Neural progenitor cell (in vitro differentiated cells): ENCODE measurements at places on chromosomes 1 and 21. TPM values are rescaled to one million over a fixed set of nuclear protein-coding genes. Genes with fewer than 3 reads are reported as not detected.

DNA sequence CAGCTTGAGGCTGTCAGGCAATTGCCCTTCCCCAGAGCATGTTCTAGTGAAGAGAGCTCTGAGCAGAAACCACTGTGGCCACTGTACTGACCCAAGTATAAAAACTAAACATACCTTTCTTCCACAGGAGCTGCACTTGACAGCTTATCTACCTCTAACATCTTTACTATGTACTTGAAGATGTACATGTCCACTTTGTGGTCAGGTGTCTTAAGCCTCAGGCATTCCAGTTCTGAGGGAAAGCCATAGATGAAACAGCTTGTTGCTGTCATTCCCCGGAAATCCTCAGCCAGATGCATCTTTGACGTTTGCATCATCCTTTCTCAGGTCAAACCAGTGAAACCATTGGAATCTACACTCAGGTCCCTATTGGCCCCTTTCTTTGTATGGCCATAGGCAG is 70.4 kb downstream of the CHRM3 start:
- no peaks in the 10 kb centered on the region for H3K36me3 ChIP-seq
- no peaks in the 10 kb centered on the region for H3K27me3 ChIP-seq
- DNase-seq, result no peak
- H3K4me1 ChIP-seq, result no peaks in the 10 kb centered on the region
- H3K4me3 ChIP-seq, result no peak overlapping the region

GRCh38 chr1:66523562-66523961 is 10.4 kb upstream of the SGIP1 start:
- H3K4me3 ChIP-seq, result no peak overlapping the region
- DNase-seq, result no peak
- H3K27me3 ChIP-seq, result no peaks in the 10 kb centered on the region
- no peaks in the 10 kb centered on the region for H3K36me3 ChIP-seq
- no peak overlapping the region for H3K27ac ChIP-seq

GRCh38 chr1:22488319-22488718 is 36.7 kb downstream of the ZBTB40 start:
- no peaks in the 10 kb centered on the region for H3K27me3 ChIP-seq
- H3K36me3 ChIP-seq, result no peaks in the 10 kb centered on the region
- no peak overlapping the region for H3K4me3 ChIP-seq
- H3K4me1 ChIP-seq, result peaks cover 22% of the 10 kb centered on the region

DNA sequence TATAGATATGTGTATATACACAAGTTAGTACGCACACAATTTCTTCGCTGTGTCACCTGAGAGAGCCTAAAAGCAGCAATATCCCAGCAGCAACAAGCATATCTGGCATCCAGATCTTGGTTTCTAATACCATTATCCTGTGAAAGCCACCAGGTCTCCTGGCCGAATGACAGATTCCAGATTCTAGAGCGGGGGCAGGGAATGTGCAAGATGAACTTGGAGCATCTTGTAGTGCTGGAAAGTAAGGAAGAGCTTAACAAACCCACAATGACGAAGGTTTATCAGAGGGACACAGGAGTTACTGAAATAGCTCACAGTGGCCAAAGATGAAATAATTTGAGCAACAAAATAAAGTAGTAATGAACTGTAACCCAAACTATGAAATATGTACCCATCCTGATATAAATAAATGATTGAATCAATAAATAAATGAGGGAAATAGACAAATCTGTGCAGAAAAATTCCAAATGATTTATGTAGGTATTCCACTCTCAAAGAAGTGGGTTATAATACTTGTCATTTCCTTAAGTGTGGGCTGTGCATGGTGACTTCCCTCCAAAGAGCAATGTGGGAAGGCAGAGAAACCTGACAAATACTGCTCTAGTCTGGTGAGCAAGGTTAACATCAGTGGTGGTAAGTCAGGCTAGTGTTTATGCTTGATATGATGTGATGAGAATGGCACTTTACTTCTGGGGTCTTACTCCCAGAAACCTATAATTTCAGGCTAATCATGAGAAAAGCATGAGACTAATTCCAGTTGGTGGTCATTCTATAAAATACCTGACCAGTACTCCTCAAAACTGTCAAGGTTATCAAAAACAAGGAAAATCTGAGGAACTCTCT is 67.9 kb downstream of the LRRC8D start:
- DNase-seq, result no peak
- no peaks in the 10 kb centered on the region for H3K4me1 ChIP-seq
- H3K27me3 ChIP-seq, result no peaks in the 10 kb centered on the region
- H3K27ac ChIP-seq, result no peak overlapping the region
- no peak overlapping the region for H3K4me3 ChIP-seq

- DNase-seq, result peak; percentile 55
- peak overlapping the region; percentile 60 for H3K4me3 ChIP-seq
- peaks cover 36% of the 10 kb centered on the region for H3K27me3 ChIP-seq
Observed at GRCh38 chr1:244918421-244919319, 54.3 kb upstream of the HNRNPU start.

DNA sequence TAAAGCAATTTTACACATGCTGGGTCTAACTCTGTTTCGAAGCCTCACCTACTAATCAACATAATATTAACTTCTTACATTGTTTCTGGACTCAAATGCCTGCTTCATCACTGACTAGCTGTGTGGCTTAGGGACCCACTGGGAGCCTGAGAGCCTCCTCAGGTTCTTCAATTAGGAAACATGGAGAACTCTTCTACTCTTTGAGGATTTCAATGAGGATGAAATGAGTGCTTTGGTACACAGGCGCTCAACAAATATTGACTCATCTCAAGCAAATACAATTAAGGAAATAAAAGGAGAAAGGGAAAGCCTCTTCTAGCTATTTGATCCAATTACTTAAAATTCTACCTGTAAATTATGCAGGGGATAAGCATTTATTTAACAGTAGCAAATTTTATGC is 84.4 kb upstream of the JAK1 start:
- DNase-seq, result no peak
- no peak overlapping the region for H3K27ac ChIP-seq
- H3K36me3 ChIP-seq, result no peaks in the 10 kb centered on the region
- no peaks in the 10 kb centered on the region for H3K4me1 ChIP-seq
- H3K27me3 ChIP-seq, result no peaks in the 10 kb centered on the region

- DNase-seq, result no peak
- H3K36me3 ChIP-seq, result no peaks in the 10 kb centered on the region
- H3K4me3 ChIP-seq, result no peak overlapping the region
- no peaks in the 10 kb centered on the region for H3K4me1 ChIP-seq
Observed at GRCh38 chr21:29546071-29546470, 247.3 kb downstream of the BACH1 start.

- no peaks in the 10 kb centered on the region for H3K27me3 ChIP-seq
- H3K4me3 ChIP-seq, result no peak overlapping the region
- H3K36me3 ChIP-seq, result no peaks in the 10 kb centered on the region
- H3K27ac ChIP-seq, result no peak overlapping the region
- DNase-seq, result no peak
- H3K4me1 ChIP-seq, result no peaks in the 10 kb centered on the region
Observed at GRCh38 chr1:248703674-248704073, 1.1 kb upstream of the OR14I1 start.

GRCh38 chr1:112686417-112686816 is 12.0 kb downstream of the MOV10 start:
- H3K36me3 ChIP-seq, result no peaks in the 10 kb centered on the region
- H3K27ac ChIP-seq, result no peak overlapping the region
- DNase-seq, result no peak
- no peaks in the 10 kb centered on the region for H3K27me3 ChIP-seq
- H3K4me1 ChIP-seq, result no peaks in the 10 kb centered on the region

DNA sequence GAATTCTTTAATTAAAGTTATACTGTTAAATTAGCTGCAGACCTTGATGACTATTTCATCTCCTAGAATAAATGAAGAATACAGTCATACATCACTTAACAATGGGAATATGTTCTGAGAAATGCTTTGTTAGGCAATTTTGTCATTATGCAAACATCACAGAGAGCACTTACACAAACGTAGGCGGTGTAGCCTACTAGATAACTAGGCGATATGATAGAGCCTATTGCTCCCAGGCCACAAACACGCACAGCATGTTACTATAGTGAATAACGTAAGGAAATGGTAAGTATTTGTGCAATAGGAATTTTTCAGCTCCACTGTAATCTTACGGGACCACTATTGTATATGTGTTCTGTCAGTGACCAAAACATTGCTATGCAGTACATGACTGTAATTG is 37.6 kb upstream of the DESI2 start:
- no peaks in the 10 kb centered on the region for H3K36me3 ChIP-seq
- DNase-seq, result no peak
- no peaks in the 10 kb centered on the region for H3K27me3 ChIP-seq
- H3K4me1 ChIP-seq, result peaks cover 7% of the 10 kb centered on the region

- H3K27ac ChIP-seq, result no peak overlapping the region
- no peak for DNase-seq
- H3K4me1 ChIP-seq, result peaks cover 11% of the 10 kb centered on the region
Observed at GRCh38 chr1:110215621-110216515, 5.8 kb downstream of the KCNC4 start.

GRCh38 chr1:14634486-14634885 is 36.0 kb downstream of the KAZN start:
- peaks cover 9% of the 10 kb centered on the region for H3K4me1 ChIP-seq
- H3K27ac ChIP-seq, result no peak overlapping the region
- DNase-seq, result peak; percentile 19
- H3K4me3 ChIP-seq, result no peak overlapping the region

GRCh38 chr1:1039145-1039910 is 19.4 kb downstream of the AGRN start:
- H3K4me3 ChIP-seq, result peak overlapping the region; percentile 52
- no peak for DNase-seq
- H3K4me1 ChIP-seq, result peaks cover 20% of the 10 kb centered on the region
- H3K27ac ChIP-seq, result no peak overlapping the region
- H3K27me3 ChIP-seq, result peaks cover 35% of the 10 kb centered on the region

DNA sequence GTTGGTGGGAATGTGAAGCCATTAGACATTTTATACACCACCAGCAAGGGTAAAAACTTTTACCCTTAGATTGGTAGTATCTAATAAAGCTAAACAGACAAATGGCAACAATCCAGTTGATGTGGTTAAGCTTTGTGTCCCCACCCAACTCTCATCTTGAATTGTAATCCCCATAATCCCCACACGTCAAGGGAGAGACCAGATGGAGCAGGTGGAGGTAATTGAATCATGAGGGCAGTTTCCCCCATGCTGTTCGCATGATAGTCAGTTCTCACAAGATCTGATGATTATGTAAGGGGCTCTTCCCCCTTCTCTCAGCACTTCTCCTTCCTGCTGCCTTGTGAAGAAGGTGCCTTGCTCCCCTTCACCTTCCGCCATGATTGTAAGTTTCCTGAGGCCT is 602.3 kb downstream of the NUF2 start:
- DNase-seq, result no peak
- no peak overlapping the region for H3K27ac ChIP-seq
- H3K27me3 ChIP-seq, result no peaks in the 10 kb centered on the region
- no peaks in the 10 kb centered on the region for H3K4me1 ChIP-seq

DNA sequence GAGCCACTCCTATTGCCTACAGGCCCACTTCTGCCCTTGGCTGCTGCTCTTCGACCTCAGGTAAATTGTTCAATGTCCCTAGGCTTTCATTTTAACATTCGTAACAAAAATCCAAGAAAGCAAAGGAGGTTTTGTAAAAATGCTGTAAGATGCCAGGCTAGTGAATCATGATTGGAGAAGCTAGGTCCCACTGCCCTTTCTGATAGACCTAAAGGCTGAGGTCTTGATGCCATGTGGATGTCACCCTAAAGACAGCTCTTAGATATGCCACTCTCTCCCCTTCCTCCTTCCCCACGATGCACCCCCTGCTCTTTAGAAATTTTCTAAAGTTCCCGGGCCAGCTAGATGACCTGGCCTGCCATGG is 9.9 kb upstream of the TMEM39B start:
- H3K27me3 ChIP-seq, result no peaks in the 10 kb centered on the region
- H3K36me3 ChIP-seq, result peaks cover 7% of the 10 kb centered on the region
- no peak overlapping the region for H3K4me3 ChIP-seq
- H3K4me1 ChIP-seq, result no peaks in the 10 kb centered on the region
- peak overlapping the region; percentile 47 for H3K27ac ChIP-seq
- DNase-seq, result no peak

DNA sequence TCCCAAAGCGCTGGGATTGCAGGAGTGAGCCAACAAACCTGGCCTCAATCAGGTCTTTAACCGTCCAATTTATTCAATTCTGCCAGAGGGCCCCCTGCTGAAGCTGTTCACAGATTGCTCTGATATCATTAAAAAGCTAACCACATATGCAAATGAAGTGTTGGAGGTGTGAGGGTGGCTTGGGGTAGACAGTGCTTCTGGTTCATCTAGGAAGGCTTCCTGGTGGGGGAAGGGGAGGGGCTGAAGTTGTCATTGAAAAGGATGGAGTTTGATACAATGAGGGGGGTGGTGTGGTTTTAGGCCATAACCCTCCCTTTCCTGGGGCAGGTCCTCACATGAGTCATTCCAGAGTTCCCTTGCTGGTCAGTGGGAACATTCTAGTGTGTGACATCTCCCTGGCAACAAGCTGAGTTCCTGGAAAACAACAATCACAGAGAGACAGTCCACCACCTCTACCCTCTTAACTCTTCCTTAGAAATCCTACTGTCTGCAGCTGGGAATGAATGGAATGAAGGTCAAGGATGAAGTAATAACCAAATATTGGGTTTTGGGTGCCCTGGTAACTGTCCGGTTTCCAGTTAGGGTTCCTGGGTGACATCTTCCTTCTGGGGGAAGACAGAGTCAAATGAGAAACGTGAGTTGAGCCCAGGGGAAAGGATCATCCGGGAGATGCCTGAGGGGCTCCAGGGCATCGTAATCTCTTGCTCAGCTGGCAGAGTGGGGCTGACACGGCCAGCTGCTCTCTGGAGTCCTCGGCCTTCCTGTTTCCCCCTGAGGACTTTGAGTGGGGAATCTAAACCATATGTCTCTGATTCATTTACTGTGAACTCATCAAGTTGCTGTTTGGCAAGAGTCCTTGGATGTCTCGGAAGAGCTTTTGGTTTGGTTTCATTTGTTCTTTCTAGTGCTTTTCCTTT is 32.2 kb downstream of the BATF3 start:
- H3K4me3 ChIP-seq, result no peak overlapping the region
- no peak overlapping the region for H3K27ac ChIP-seq
- H3K4me1 ChIP-seq, result peaks cover 2% of the 10 kb centered on the region
- H3K36me3 ChIP-seq, result no peaks in the 10 kb centered on the region

ATAD3C gene
- total RNA-seq, result not detected in 2 replicates

PLEKHN1 gene
- total RNA-seq, result 0.09 TPM in 1 of 2 replicates, not detected in the other

TIE1 gene
- total RNA-seq, result 0.21 and 0.25 TPM in 2 replicates

CA6 gene
- total RNA-seq, result not detected in 2 replicates

LCE1F gene
- not detected in 2 replicates for total RNA-seq

CALML6 gene
- total RNA-seq, result 0.53 TPM in 1 of 2 replicates, not detected in the other

SLAMF8 gene
- not detected in 2 replicates for total RNA-seq

CSTB gene
- total RNA-seq, result 7.1 and 8.5 TPM in 2 replicates

PLD5 gene
- total RNA-seq, result 1.7 and 1.8 TPM in 2 replicates

RXFP4 gene
- total RNA-seq, result not detected in 2 replicates

MSH4 gene
- 0.09 TPM in 1 of 2 replicates, not detected in the other for total RNA-seq

PLA2G2D gene
- total RNA-seq, result not detected in 2 replicates

RPRD2 gene
- 19.7 and 20.0 TPM in 2 replicates for total RNA-seq

ARL8A gene
- total RNA-seq, result 13.3 and 29.6 TPM in 2 replicates
